ENCODE measurements at places on chromosomes 11 and 22.

- DNase-seq = no peak
Measured at GRCh38 chr11:73244589-73245240, 26.6 kb downstream of the P2RY2 start.

GRCh38 chr22:33781411-33781810, 138.9 kb downstream of the LARGE1 start:
- no peak for DNase-seq

- DNase-seq = no peak
Measured at GRCh38 chr11:35458846-35459245, 39.5 kb upstream of the SLC1A2 start.

DNA sequence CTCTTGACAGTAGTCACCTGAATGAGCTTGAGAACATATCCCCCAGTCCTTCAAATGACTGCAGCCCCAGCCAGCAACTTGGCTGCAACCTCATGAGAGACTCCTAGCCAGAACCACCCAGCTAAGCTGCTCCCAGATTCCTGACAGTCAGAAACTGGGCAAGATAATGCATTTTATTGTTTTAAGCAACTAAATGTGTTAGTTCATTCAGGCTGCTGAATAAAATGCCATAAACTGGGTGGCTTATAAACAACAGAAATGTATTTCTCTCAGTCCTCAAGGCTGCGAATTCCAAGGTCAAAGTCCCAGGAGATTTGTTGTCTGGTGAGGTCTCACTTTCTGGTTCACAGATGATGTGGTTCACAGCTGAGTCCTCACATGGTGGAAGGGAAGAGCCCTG, 5.8 kb upstream of the PAMR1 start:
- DNase-seq = no peak

DNA sequence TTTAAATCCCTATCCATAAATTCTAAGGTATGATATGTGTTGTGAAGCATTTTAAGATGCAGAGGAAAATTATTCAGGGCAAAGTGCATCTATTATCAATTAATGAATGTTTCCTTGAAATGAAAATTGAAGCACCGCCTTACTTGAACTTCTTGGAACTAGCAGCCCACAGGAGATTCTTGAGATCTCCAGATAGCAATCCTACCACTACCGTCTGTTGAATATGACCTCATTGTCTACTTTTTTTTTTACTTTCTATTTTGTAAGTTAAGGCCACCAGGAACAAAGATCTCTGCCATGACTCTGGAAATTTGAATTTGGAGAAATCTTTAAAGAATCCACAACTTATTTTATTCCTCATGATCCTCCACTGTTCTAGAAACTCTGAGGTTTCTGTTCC, 808.7 kb downstream of the KCNA4 start:
- DNase-seq = no peak

DNA sequence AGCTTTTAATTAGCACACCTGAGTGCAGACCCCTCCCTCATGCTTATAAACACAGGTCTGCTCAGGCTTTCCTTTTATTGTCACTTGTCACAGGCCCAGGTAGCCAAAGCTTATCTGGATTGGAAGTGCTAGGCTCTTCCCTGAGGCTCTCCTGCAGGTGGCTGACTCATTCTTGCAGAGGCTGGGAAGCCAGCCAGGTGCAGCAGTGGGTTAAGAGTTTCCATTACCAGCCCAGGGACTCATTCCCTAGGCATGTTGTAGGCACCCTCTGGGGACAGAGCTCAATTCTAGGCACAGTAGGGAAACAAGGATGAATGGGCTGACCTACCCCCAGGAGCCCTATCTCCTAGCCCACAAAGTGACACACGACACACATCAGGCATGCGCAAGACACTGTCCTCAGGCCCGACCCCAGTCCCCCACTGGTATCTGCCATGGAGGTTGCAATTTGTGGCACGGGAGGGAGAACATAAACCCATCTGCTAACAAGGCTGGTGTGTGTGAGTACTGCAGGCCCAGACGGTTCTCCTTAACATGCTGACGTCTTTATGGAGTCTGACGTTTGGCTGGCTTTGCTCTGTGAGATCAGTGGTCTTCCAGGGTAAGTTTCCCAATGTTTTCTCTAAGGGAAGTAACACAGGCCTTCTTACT, 94.2 kb downstream of the ABTB2 start:
- no peak for DNase-seq

DNA sequence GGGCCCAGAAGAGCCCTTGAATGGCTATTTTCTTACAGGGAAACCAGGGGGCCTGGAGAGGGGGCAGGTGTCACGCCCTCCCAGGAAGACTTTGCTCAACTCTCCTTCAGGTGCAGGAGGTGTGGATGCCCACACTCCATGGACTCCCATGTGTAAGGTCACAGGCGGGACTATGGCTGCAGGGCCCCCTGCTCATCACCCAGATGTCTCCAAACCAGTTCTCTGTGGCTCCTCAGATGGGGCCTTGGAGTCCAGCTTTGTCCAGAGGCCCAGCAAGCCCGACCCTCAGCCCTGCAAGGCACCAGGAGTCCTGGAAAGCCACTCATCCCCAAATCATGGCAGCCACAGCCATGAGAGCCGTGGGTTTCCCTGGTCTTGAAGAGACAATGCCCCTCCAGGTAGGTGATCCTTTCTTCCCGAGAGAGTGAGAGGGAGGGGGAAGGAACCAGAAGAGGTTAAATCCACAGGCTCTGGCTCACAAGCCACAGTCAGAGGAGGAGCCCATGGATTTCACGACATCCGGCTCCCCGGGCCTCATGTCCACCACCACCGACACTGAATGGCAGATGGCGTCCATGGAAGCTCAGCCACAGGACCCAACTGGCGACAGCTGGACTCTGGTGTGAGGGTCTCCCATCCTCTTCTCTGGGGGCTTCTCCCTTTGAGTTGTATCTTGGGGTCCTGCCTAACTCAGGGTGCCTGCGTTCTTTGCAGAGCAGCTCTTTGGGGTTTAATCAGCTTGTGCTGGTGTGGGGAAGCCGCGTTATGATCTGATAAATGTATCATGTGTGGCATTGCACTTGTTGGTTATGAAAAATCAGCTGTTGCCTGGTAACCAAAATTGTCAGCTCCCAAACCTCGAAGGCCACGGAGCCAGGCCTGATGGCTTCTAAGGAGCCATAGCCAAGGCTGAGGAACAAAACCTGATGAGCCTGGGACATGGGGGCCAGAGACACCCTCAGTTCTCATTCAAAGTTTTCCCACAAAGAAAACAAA, 620.4 kb downstream of the BRD1 start:
- DNase-seq = no peak

DNA sequence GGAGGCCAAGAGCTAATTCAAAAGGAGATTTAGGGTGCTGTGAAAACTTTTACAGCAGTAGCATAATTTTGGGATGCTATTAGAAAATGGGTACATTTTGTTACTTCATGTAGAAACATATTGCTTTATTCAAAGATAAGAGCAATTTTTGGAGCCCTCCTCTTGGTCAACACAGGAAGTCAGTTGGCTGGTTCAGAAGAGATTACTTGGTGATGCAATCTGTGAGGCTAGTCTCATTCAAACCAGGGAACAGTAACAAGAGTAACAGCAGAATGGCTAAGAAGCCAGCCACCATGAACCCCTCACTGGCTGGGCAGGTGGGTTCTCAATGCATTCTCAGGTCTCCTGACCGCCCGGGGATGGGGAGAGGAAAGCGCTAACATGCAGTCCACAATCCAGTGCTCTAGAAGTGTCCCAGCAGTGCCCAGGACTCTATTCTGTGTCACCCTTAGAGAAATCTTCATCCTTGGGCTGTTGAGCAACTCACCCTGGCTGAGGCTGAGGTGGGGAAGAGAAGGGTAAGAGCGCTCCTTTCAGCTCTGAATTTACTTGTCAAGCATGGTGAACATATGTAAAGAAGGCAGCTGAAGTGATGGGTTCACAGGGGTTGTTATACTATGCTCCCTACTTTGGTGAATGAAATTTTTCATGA, 262.2 kb upstream of the UBASH3B start:
- no peak for DNase-seq

GRCh38 chr22:30158744-30159500, 78.7 kb downstream of the HORMAD2 start:
- no peak for DNase-seq

DNA sequence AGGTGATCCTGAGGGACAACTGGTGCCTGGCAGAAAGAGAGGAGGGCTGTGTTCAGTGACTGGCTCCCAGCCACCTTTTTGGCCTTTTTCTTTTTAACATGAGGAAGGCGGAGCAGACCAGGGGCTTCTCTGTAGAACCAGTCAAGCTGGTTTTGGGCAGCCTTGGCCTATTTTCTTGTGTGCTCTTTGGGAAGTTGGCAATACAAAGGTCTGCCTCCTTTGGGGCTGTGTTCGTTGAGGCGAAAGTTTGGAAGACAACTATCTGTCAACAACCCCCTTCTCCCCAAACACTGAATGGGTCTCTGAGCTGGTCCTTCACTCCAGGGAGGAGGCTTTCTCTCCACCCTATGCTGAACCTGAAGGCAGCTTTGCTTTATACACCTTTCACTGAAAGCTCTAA, 8.5 kb downstream of the MARK2 start:
- DNase-seq = no peak

DNA sequence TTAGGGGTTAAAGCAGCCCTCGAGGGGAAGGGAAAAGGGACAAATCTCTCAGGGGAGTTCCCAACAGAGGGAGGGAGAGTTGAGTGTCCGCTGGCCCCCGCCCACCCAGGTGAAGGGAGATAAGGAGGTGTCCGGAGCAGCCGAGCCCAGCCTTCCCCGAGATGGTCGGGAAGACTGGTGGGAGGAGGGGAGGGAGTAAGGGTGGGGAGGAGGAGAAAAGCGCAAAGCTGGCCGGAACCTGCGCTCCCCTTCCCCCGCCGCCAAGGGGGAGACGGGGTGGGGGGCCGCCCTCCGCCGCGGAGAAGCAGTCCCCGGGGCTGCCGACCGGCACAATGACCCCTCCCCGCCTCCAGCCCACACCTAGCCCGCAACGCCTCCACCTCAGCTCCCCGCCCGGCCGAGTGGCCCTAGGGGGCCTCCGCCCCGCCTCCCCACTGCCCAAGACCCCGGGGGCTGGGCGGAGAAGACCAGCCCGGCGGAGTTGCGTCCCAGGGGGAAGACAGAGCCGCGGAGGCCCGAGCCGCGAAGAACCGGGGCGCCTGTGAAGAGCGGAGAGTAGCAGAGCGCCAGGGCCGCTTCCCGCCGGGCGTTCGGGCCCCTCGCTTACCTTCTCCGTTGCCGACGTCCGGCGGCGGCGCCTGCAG, 479 bp downstream of the RSF1 start:
- peak; percentile 52 for DNase-seq

DNA sequence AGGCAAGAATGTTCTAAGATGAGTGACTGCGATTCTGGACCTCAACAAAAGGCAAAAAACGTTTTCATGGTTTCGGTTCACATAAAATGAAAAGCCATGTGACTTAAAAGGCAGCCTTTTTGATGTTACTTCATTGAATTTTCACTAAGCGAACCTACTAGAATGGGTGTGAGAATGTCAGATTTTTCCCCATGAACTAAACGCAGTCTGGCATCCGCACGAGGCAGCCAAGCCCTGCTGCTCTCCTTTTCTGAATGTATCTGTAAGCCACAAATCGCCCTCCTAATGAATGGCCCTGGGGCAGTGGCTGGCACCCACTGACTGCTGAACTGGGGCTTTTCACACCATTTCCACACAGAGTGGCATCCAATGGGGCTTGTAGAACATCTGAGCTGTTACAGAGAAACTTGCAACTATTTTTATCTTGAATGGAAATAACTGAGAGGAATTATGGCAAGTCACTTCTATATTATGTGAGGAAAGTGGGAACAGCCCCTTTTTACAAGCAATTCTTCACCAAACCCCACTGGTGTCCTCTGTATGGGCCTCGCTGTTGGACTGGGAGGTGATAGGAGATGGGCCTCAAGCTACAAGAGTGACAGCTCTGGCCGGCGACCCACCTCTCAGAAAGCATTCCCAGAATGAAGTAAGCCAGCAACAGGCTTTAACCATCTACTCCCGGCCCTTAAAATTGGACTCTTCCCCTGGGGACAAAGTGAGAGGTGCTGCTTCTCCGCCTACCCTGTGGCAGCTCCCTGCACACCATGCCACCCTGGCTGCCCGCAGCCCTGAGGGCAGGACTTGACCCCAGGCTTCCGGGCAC, 29.4 kb downstream of the PPP2R1B start:
- no peak for DNase-seq

DNA sequence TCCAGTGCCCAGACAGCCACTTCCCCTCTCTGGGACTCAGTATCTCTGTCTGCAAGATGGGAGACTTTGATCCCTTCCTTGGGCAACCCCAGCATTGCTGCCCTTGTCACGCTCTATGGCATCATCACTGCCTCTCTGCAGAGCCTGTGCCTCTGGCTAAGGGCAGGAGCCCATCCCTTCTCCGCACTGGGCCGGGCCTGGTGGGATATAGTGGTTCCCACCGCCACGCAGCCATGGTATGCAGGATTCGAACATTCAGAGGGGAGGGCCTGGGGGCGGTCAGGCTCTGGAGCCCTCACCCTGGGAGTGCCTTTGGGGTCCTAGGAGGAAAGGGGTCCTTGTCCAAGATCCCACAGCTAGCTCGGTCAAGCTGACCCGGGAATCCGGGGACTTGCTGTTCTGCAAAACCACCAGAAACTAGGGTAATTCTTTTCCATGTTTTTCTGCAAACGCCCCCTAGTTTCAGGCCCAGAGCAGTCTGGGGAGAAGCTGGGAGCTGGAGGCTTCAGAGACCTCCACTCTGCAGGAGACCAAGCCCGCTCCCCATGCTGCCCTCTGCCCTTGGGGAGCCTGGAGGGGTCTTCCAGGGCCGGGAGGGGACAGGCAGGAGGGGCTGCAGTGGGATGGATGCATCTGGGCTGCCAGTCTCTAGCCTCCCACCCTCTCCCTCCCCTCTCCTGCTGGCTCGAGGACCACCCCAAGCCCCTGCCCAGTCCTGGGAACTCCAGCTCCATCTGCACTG, 24.4 kb upstream of the CBX7 start:
- DNase-seq = no peak

GRCh38 chr22:50599816-50600455, 657 bp upstream of the MAPK8IP2 start:
- DNase-seq = peak; percentile 76

- DNase-seq = no peak
Measured at GRCh38 chr11:78208257-78209165, 19.8 kb downstream of the USP35 start.

DNA sequence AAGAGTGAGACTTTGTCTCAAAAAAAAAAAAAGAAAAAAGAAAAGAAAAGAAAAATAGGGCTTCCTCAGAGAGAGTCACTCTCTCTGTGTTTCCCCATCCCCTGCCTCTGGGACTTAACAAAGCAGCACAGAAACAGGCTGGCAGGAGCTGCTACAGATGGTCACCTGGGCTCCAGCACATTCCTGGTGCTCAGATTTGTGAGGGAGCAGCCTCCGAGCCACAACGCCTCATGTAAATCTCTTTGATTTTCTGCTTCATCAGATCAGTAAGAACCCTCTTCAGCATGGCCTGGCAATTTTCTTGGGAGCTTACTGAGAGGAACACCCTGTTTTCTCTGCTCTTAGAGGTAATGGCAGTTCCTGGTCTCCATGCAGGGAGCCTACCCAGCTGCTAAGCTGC, 15.2 kb upstream of the LDHA start:
- no peak for DNase-seq

- no peak for DNase-seq
Measured at GRCh38 chr11:18778468-18778867, 13.1 kb downstream of the PTPN5 start.

GRCh38 chr11:118306556-118306955, 2.0 kb downstream of the CD3E start:
- peak; percentile 63 for DNase-seq

Data from stimulated activated naive CD8-positive, alpha-beta T cell treated with anti-CD3 and anti-CD28 coated beads, Interleukin-15, Interleukin-2, amounts not matched to agents 100 U/mL and 50 U/mL, for 24 hours (primary cell).